ENCODE measurements at places on chromosomes 3 and 15.

- no peak for DNase-seq
These were observed 9.1 kb downstream of the BNC1 start for GRCh38 chr15:83275412-83275811.

GRCh38 chr15:74294010-74294409, 57.9 kb downstream of the CCDC33 start:
- no peak for DNase-seq

- DNase-seq: no peak
These were observed 8.9 kb upstream of the EOMES start for GRCh38 chr3:27730774-27731659.

DNA sequence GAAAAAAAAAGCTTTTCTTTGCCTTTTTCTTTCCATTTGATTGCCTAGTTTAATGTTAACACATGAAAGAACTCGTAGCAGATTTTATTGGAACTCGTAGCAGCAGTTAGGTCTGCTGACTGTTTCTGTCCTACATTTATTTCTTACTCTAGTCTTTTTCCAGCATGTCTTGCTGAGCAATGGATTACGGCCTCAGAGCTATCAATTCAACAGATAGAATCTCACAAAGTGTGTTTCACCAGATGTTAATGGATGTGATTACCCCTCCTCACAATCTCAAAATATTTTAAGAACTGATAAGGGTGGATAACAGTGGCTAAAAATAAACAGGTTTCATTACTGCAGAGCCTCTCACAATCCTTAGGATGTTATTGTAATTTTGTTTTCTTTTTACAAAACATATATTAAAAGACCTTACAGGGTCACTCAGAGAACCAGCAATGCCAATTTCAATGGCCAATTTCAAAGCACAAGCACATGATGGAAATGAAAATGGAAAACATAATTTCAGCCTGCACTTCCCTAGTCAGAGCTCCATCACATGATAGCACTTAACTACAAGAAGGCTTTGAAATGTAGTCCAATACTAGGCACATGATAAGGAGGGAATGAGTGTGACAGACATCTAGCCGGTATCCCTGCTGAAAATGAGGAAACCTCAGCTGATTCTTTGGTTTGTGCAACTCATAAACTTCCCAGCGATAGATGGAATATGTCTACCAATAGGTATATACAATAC, 838.1 kb upstream of the SEMA6D start:
- no peak for DNase-seq

DNA sequence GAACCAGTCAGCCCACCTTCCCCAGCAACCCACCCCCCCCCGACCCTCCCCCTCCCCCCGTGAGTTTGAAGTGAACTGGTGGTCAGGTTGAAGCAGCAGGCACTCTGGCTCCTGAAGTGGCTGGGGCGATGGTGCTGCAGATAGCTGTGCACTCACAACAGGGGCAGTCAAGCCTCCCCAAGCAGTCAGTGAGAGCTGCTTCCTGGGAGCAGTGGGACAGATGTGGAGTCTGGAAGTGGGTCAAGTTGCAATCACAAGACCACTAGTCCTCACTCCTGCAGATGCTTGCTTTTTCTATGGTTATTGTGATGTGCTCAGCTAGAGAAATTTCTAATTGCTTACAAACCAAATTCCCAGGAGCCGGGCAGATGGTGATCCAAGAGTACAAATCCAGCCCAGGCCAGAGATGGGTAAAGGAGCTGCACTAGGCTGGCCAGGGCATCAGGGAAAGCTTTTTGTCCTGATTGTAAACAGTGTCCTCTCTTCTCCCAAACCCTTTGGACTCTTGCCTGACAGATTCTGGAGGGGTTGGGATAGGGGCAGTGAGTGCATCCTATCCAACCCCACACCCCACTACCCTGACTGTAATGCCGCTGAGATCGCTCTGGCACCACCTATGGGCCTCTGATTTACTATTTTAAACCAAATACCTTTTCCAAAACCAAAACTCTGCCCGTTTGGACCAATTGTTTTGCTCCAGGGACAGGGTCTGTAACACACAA, 9.8 kb upstream of the CLPX start:
- no peak for DNase-seq

GRCh38 chr3:167843886-167844285, 108.4 kb downstream of the SERPINI1 start:
- no peak for DNase-seq

- no peak for DNase-seq
These were observed 308.9 kb downstream of the EPHB1 start for GRCh38 chr3:135103917-135104316.

- DNase-seq: peak; percentile 16
These were observed 28.2 kb downstream of the UBE3A start for GRCh38 chr15:25410649-25411048.

DNA sequence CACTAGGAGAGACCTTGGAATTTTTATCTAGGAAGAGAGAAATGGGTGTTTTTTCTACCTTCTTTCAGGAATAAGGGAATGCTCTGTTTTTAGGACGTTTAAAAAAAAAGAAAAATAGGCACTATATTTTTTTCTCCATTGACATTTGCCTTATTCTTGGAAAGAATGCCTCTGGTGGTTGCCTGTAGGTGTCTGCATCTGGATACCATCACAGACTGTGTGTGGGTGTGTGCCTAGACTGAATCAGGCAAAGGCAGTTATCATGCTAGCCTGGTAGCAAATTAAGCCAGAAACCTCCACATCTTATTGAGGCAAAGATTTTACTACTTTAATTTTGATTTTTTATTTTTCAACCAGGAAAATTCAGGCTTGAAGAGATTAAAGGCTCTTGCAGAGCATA, 513.6 kb upstream of the KCNMB2 start:
- no peak for DNase-seq

DNA sequence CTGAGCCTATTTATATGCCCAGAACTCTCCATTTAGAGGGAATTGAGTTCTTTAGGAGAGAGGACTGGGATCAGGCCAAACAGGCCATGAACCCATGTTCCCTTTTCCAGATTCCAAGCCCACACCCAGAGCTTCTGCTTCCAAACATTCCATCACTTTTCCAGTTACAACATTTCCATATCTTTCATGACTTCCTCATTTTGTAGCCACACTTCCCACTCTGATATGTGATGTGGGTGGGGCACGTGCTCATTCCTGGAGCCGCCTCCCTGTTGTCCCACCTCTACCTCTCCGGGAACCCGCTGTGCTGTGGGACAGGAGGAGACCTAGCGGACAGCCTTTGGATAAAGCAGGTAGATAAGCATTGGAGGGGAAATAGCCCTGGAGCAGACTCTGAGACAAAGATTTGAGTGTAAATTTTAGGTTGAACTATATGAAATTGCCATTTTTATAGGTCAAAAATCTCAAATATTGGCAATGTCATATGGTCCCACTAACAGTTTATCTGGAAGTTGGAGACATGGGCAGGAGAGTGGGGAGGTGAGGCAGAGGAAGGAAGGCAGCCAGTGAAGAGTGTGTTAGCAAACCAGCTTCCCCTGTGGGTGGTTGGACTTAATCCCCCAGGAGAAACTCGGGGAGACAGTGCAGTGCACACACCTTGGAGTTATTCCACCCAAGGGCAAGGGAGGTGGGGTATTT, 31.8 kb downstream of the CYP8B1 start:
- DNase-seq: no peak

GRCh38 chr3:64184621-64185020, 40.6 kb downstream of the PRICKLE2 start:
- peak; percentile 44 for DNase-seq

DNA sequence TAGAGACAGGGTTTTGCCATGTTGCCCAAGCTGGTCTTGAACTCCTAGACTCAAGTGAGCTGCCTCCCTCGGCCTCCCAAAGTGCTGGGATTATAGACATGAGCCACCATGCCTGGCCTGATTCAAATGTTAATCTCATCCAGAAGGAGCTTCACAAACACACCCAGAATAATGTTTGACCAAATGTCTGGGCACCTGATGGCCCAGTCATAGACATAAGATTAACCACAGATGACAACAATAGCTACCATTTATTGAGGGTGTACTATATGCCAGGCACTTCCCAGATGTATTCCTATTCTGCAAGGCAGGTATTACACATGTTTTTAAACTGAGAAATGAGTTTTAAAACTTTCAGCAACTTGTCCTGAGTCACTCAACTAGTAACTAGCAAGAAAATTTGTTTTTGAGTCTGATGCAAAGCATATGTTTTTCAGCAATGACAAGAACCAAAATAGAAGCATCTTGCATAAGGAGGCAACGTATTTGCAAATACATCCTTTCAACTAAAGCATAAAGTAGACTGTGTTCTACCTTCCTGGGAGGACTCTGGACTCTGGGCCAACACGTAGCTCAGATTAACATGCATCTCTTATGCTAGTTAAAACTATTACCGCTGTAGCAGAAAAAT, 8.1 kb upstream of the SPG21 start:
- DNase-seq: no peak

DNA sequence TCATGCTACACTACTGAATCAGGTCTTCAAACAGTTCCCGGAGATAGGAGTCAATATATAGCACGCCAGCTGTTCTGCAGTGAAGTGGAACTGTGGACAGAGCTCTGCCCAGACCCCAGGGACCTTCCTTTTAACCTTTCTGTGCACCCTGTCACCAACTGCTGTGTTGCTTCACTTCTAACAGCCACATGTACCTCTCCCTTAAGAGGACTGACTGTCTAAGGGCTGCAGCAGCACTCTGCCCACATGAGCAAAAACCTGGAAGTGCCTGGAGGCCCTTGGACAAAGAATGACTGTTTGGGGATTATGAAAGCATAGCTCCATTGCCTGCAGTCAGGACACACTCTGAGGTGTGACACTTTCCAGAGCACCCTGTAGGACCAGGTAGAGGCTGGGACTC, 88.3 kb upstream of the CTNNB1 start:
- no peak for DNase-seq

GRCh38 chr3:111128884-111129283, 57.3 kb downstream of the NECTIN3 start:
- DNase-seq: no peak

DNA sequence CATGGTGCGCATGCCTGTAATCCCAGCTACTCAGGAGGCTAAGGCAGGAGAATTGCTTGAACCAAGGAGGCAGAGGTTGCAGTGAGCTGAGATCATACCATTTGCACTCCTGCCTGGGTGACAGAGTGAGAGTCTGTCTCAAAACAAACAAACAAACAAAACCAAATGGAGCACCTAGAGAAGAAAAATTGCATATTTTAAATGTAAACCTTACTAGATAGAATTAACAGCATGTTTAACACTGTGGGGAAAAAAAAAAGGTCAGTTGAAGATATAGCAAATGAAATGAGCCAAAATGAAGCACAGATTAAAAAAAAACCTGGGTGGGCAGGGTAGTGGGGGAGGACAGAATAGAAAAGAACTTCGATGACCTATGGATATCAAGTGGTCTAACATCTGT, 7.3 kb downstream of the PPP1R14D start:
- no peak for DNase-seq

GRCh38 chr15:75694241-75695182, 18.1 kb downstream of the CSPG4 start:
- DNase-seq: peak; percentile 86

DNA sequence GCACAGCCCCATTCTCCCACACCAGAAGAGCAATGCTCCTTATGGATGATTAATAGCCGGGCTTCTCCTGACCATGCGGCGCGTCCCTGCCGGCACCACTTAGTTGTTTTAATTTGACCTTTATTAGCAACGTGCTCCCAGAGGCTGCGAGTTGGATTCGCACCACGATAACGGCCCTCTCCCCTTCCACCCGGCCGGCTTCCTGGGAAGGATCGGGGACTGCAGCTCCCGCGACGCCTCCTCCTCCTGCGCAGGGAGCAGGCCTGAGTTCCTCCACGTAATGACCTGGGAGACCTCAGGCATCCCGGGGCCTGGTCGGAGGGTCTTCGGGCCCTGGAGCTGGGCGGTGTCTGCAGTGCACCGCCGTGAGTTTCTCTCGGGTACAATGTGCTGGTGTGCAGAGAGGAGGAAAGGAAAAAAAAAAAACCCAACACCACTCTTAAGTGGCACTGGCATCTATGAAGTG, 243.3 kb upstream of the TOPAZ1 start:
- no peak for DNase-seq

DNA sequence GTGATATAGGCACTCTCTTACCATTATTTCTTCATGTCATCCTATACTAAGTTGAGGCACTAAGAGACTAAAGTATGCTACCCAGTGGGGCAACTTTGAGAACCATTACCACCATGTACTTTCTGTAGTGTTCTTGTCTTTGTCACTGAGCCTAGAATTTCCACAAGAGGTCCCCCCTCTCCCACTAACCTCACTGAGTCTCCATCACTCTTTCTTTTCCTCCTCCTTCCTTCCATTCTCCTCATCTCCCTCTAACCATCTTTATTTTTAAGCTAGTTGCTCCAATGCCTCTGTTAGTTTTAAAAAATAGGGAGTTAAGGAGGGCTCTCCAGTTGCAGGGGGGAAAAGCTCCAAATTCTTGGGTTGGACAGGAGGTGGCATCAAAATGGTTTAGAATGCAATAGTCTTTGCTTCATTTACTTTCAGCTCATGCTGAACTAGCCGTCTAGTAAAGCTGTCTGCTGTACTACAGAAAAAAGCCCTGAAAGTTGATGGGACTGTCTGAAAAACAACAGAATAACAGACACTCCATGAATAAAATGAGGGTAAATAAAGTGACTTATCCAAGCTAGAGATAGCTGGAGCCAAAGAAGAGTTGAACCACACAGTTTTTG, 85.1 kb upstream of the MYRIP start:
- DNase-seq: no peak

DNA sequence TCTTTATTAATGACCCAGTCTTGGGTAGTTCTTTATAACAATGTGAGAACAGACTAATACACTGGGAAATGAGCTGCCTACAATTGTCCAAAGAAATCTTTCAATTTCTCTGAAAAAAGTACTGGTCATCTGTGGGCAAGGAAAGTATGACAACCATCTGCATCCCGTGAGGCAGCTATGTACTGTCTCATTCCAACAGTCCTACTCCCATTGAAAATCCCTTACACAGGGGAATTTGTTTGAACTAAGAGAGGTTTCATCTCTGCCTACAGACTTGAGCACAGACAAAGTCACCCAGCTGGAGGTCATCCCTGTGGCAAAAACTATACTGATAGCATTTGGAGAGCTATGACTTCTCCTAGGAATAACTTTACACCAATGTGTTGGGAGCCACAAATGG, 27.1 kb downstream of the SHC4 start:
- no peak for DNase-seq

DNA sequence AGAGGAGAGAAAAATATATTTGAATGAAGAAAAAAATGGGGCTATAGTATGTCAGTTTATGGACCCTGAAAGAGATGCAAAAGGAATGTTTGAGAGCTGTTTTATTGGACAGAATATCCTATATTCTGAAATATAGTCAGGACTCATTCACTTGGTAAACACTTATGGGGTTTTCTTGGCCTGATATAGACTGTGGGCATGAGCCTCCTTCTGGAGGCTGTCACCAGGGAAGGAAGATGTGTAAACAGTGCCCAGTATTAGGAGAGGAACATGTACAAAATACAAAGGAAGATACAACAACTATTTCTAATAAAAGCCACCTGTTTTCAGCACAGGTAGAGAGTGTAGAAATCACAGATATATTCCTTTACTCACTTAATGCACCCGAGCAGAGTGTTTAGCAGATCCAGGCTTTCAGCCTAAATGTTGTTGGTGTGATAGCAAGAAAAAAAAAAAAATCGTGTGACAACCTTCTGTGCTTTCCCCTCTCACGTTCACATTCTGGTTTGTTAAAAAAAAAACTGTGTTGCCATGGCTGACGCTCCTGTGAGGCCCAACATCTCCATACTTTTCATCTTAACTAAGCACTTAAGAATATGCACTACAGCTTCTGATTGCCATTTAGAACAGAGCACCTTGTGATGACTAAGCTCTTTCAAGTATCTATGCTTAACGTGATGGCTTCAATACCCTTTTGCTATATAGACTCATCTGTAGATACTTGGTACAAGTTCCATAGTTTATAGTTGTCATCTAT, 134.1 kb downstream of the MBNL1 start:
- DNase-seq: no peak

GRCh38 chr3:35800960-35801459, 161.7 kb downstream of the ARPP21 start:
- no peak for DNase-seq
